Brain (organoid and tissue), 16 donors: ENCODE measurements at places on chromosomes 1 and 21. TPM values are rescaled to one million over a fixed set of nuclear protein-coding genes. Genes with fewer than 3 reads are reported as not detected.
A peak's percentile ranks its signal among the peaks of the same experiment; 100 is the strongest.

The SELP gene
- polyA plus RNA-seq = 0.29 TPM

DNA sequence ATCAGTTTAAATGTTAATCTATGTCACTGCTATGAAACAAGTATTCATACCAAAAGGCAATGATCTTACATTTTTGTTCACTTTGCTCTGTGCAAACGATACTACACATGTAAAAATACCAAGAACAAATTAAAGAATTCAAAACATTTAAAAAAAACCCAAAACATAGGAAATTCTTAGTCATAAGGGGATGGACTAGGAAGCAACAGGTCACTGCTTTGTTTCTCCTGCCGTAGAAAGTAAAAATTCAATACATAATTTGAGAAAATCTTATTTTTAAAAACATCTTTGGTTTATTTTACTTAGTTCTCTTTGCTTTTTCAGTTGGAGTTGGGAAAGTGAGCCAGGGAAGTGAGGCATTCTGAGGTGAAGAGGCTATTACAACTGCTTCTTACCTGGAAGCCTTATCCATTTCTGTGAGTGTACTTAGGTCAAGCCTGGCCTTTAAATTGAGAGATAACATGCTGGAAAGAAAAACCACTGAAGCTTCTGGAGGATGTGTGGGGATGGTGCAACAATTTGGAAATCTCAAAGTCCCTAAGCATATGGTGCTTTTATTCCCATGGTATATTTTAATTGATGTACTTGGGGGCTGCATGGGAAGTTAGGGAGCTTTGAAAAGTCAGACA lies 183.5 kb downstream of the CDC42BPA start:
- DNase-seq = no peak

GRCh38 chr1:65629788-65630187 lies 162.9 kb upstream of the PDE4B start:
- no peak for DNase-seq

DNA sequence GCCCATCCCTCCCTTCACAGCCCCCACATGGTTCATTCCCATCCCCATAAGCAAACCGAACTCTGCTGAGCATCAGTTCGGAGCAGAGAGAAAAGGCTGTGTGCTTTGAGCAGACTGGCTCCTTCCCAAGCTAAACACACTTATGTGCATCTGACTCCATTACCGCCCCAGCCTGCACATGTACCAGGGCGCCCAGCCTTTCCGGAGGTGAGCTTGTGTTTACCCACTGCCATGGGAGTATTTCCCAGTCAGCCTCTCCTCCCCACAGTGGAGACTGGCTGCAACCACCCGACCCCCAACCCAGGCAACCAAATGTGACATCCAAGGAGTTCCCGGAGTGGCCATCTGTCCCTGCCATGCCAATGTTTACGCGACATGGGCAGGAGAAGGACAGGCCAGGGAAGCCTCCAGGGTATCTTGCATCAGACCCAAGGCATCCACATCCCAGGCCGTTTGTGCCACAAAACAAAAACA lies 9.4 kb downstream of the TIAM1 start:
- DNase-seq = no peak

- DNase-seq = no peak
Measured at GRCh38 chr1:40076895-40077312, 20.1 kb downstream of the PPT1 start.

DNA sequence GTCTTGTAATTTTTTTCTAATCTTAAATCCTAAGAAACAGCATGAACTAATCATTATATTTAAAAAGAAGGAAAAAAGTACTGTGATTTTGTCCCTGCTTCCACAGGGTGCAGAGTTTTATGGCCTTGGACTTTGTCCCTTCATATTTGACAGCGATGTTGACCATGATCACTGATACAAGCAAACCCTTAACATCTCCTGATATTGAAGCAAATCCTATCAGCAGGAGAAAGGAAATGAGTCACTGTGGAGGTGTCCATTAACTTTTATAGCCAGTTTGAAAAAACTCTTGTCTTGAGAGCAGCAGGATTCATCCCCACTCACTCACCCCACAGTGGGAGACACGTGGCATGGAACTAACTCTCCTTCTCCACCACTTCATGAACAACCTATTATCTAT lies 5.1 kb upstream of the REG4 start:
- no peak for DNase-seq

DNA sequence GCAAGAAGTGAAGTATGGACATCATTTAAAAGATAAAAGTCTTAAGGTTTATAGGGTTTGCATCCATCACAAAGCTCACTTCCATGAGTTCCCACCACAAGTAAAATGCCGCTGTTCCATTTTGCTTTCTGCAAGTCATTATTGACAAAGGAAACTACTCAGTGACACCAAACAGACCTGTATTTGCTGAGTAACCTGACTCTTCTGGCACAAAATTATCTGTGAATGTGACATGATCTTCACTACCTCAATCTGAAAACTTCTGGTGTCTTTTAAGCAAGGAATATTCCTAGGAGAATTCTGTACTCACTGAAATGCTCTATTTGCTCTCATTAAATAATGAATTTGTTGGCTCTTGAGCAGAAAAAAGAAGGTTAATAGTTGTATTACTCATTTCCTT lies 1077.4 kb upstream of the ADGRL4 start:
- DNase-seq = no peak

- no peak for DNase-seq
Measured at GRCh38 chr1:22284906-22285548, 142.1 kb upstream of the WNT4 start.

DNA sequence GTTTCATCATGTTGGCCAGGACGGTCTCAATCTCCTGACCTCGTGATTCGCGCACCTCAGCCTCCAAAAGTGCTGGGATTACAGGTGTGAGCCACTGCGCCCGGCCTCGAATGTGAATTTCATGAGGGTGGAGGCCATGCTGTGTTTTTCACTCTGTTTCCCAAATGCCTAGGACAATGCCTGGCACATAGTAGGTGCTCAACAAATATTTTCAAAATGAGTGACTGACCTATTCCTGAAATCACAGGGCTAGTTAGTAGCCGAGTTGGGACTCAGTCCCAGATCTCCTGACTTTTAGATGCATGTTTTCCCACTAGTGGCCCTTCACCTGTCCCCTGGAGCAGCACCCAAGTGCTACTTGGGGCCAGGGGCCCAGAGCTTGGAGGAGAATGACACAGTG lies 6.4 kb upstream of the GPR37L1 start:
- DNase-seq = no peak

The TMPRSS2 gene
- not detected for polyA plus RNA-seq

The KCNQ4 gene
- polyA plus RNA-seq = 1.8 TPM

- no peak for DNase-seq
Measured at GRCh38 chr1:185533596-185533995, 200.6 kb upstream of the HMCN1 start.

- no peak for DNase-seq
Measured at GRCh38 chr1:46646844-46647243, 21.3 kb downstream of the ATPAF1 start.

GRCh38 chr1:161725908-161726472 lies 4.6 kb downstream of the FCRLB start:
- DNase-seq = peak; percentile 65

The HTR6 gene
- polyA plus RNA-seq = 0.48 TPM

DNA sequence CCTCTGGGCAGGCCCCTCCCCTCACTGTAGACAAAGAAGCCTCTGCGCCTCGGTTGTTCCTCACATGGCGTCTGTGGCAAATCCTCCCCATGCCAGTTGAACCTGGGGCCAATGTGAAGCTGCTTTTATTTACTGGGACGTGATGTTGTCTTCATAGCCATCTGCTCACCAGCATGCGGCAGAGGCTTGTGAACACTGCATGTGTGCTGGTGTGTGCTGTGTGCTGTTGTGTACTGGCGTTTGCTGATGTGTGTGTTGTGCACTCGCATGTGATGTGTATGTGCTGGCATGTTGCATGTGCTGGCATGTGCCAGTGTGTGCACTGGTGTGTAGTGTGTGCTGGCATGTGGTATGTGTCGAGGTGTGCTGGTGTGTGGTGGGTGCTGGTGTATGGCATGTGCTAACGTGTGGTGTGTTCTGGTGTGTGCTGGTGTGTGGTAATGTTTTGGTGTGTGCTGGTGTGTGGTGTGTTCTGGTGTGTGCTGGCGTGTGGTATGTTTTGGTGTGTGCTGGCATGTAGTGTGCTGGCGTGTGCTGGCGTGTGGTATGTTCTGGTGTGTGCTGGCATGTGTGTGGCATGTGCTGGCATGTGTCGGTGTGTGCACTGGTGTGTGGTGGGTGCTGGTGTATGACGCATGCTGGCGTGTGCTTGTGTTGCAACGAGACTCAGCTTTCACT lies 37.2 kb upstream of the TRAPPC10 start:
- DNase-seq = no peak

DNA sequence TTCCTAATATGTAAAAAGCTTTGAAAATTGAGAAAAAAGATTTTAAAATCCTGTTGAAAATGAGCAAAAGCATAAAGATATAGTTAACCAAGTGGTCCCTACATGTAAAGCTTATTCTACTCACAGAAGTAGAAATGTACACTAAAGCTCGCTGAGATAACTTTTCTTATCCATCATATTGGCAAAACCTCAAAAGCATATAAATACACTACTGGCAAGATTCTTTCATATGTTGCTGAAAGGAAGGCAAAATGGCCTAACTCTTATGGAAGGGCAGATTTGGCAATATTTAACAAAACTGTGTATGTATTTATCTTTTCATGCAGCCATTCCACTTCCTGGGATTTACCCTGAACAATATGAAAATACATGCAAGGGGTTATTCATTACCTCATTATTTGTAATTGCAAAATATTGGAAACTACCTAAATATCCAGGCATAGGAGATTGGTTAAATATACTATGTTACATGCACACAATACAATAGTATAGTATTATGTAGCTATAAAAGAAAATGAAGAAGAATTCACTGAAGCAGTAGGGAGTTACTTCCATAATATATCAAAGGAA lies 43.2 kb upstream of the LYPLAL1 start:
- DNase-seq = no peak

- no peak for DNase-seq
Measured at GRCh38 chr1:44605914-44606615, 68.2 kb downstream of the TMEM53 start.

- no peak for DNase-seq
Measured at GRCh38 chr1:233549917-233550316, 64.0 kb upstream of the KCNK1 start.

GRCh38 chr1:239657291-239657690 lies 270.9 kb downstream of the CHRM3 start:
- DNase-seq = no peak
